ENCODE measurements at places on chromosomes 11 and 22. TPM values are rescaled to one million over a fixed set of nuclear protein-coding genes. Genes with fewer than 3 reads are reported as not detected.

The LDHAL6A gene
- total RNA-seq: not detected

The GLYAT gene
- not detected for total RNA-seq

The KDELR3 gene
- 147 TPM for total RNA-seq

The CCDC116 gene
- total RNA-seq: 0.19 TPM

The DMC1 gene
- total RNA-seq: 4.2 TPM

The C11orf91 gene
- total RNA-seq: not detected

The TRIM3 gene
- total RNA-seq: 19.4 TPM

The FREY1 gene
- 0.96 TPM for total RNA-seq

The PKDREJ gene
- total RNA-seq: not detected

The OR10G8 gene
- not detected for total RNA-seq

The MB gene
- total RNA-seq: 0.85 TPM

The DAGLA gene
- 2.7 TPM for total RNA-seq

The UPK3A gene
- total RNA-seq: not detected

The CDC42BPG gene
- total RNA-seq: 1.1 TPM

The VPREB1 gene
- not detected for total RNA-seq

Measured in regular cardiac myocyte (primary cell).